ENCODE measurements at places on chromosomes 5 and 9.

GRCh38 chr5:137199966-137200365 is 299.2 kb downstream of the SPOCK1 start:
- peaks cover 7% of the 10 kb centered on the region for H3K27me3 ChIP-seq
- H3K36me3 ChIP-seq, result no peaks in the 10 kb centered on the region
- no peak overlapping the region for H3K4me3 ChIP-seq
- no peak for DNase-seq
- H3K27ac ChIP-seq, result no peak overlapping the region
- no peaks in the 10 kb centered on the region for H3K4me1 ChIP-seq

GRCh38 chr9:90105773-90106172 is 501.0 kb downstream of the GADD45G start:
- no peak for DNase-seq
- no peaks in the 10 kb centered on the region for H3K4me1 ChIP-seq
- no peaks in the 10 kb centered on the region for H3K36me3 ChIP-seq
- no peak overlapping the region for H3K4me3 ChIP-seq
- no peak overlapping the region for H3K27ac ChIP-seq
- H3K27me3 ChIP-seq, result peaks cover 13% of the 10 kb centered on the region

- DNase-seq, result peak; percentile 27
- peak overlapping the region; percentile 98 for H3K4me3 ChIP-seq
- no peaks in the 10 kb centered on the region for H3K27me3 ChIP-seq
- H3K4me1 ChIP-seq, result peaks cover 52% of the 10 kb centered on the region
- peak overlapping the region; percentile 100 for H3K27ac ChIP-seq
- H3K36me3 ChIP-seq, result peaks cover 48% of the 10 kb centered on the region
Observed at GRCh38 chr5:179699616-179700237, 960 bp downstream of the CANX start.

DNA sequence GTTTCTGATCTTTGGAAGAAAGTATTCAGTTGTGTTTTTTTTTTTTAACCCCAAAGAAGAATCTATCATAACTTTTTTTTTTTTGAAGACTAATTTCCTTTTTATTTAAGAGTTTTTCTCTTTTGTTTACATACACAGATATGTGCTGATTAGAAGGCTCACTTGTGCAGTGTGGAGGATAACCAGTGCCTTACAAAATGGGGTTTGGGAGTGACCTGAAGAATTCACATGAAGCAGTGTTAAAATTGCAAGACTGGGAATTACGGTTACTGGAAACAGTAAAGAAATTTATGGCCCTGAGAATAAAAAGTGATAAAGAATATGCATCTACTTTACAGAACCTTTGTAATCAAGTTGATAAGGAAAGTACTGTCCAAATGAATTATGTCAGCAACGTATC is 50.3 kb downstream of the FER start:
- H3K27ac ChIP-seq, result no peak overlapping the region
- H3K27me3 ChIP-seq, result no peaks in the 10 kb centered on the region
- no peak for DNase-seq
- H3K4me3 ChIP-seq, result no peak overlapping the region

DNA sequence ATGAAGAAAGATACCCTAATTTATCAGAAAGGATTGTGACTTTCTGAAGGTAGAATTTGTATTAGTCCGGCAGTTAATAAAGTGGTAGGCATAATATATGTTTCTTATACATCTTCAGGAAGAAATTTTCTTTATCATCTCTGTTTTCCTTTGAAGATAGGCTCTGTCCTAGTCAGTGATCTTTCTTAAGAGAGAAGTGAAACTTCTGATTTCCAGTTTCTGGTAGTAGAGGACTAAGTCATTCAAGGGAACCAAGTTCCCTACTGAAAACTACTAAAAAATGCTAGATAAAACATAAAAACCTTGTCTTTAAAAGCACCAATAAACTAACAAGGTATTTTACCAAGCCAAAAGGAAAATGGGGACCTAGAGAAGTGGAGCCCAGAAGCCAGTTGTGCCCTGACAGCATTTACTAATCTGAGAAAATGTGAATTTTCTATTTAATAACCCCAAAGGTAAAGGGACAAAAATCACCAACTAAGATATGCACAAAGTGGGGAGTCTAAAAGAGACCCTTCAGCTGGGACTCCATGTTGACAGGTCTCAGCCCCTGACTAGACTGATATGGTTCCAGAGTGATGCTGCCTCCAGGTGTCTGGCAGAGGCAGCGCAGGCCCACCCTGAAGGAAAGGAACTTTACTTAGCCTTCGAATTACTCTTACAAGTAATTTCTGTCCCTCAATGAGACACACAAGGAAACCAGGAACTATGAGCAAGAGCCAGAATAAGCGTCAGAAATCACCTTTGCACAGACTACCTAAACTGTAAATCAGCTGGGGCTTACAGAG is 72.7 kb downstream of the FAM78A start:
- peaks cover 49% of the 10 kb centered on the region for H3K36me3 ChIP-seq
- no peaks in the 10 kb centered on the region for H3K27me3 ChIP-seq
- no peak overlapping the region for H3K4me3 ChIP-seq
- no peak for DNase-seq
- H3K27ac ChIP-seq, result no peak overlapping the region
- peaks cover 2% of the 10 kb centered on the region for H3K4me1 ChIP-seq

DNA sequence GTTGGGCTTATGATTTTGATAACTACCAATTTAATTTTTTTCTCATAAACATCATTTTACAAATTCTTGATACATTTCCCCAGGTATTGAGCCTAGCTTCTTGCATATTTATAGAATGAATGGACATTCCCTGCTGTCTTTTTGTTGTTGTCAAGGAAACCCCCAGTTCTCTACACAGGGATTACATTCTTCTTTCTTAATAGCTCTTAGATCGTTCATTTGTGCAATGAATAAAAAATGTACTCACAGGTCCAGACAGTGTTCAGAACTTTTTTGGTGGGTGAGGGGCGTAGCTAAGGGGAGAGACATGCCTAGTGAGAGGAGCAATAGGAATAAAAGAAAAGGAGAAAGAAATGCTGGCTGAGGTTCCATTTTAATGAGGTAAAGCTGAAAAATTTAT is 58.6 kb downstream of the VCAN start:
- H3K27me3 ChIP-seq, result no peaks in the 10 kb centered on the region
- no peaks in the 10 kb centered on the region for H3K36me3 ChIP-seq
- no peak overlapping the region for H3K4me3 ChIP-seq
- DNase-seq, result no peak
- H3K27ac ChIP-seq, result no peak overlapping the region
- no peaks in the 10 kb centered on the region for H3K4me1 ChIP-seq

GRCh38 chr5:81044868-81045267 is 84.7 kb downstream of the RASGRF2 start:
- DNase-seq, result no peak
- H3K27ac ChIP-seq, result no peak overlapping the region
- H3K4me1 ChIP-seq, result no peaks in the 10 kb centered on the region
- H3K27me3 ChIP-seq, result no peaks in the 10 kb centered on the region
- no peaks in the 10 kb centered on the region for H3K36me3 ChIP-seq
- no peak overlapping the region for H3K4me3 ChIP-seq

DNA sequence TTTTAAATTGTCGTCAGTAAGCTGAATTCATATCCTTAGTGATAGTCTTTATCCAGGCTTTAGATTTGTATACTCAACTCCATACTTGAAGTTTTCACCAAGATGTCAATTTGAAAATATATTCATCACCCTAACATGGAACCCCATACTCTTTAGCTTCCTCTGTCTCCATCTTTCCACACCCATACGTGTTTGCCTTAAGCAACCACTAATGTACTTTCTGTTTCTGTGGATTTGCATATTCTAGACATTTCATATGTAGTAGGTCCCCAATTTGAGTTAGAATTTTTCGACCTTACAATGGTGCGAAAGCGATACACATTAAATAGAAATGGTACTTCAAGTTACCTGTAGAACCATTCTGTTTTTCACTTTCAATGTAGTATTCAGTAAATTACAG is 65.2 kb downstream of the NSD1 start:
- DNase-seq, result no peak
- peaks cover 4% of the 10 kb centered on the region for H3K4me1 ChIP-seq
- peaks cover 56% of the 10 kb centered on the region for H3K36me3 ChIP-seq
- H3K27ac ChIP-seq, result no peak overlapping the region

DNA sequence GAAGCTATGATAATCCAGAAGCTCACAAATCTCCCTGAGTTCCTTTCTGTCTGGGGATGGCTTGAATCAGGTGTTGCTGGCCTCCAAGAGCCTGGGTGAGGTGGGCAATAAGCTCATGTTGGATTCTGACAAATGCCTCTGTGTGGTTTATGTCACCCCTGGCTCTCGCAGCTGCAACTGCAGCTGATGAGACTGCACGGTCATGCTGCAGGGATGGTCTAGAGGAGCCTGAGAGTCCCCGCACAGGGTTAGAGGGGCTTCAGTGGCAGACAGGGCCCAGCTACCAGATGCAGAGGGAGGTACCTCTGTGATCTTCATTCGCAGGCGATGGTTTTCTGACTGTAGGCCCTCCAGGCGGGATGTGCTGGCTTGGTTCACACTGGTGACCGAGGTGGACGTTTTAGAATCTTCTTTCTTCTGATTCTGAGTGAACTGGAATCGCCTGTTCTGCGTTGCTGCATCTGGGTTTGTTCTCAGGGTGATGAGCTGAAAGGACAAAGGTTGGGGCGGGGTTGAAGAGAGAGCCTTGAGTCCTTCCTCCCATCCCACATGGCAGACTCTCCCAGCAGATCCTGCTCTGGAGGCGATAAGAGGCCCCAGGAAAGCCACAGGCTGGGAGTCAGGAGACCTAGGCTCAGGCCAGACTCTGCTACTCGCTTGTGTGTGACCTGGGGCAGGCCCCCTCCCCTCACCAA is 47.6 kb upstream of the TBC1D2 start:
- H3K36me3 ChIP-seq, result peaks cover 3% of the 10 kb centered on the region
- no peaks in the 10 kb centered on the region for H3K4me1 ChIP-seq
- no peak overlapping the region for H3K4me3 ChIP-seq
- H3K27ac ChIP-seq, result no peak overlapping the region

- no peak for DNase-seq
- no peaks in the 10 kb centered on the region for H3K27me3 ChIP-seq
- no peak overlapping the region for H3K27ac ChIP-seq
- H3K4me3 ChIP-seq, result no peak overlapping the region
Observed at GRCh38 chr9:80375477-80375876, 803.7 kb downstream of the TLE4 start.

- no peak overlapping the region for H3K4me3 ChIP-seq
- H3K36me3 ChIP-seq, result peaks cover under 1% of the 10 kb centered on the region
- DNase-seq, result no peak
- H3K4me1 ChIP-seq, result no peaks in the 10 kb centered on the region
- peak overlapping the region; percentile 28 for H3K27ac ChIP-seq
Observed at GRCh38 chr9:99244344-99245260, 22.5 kb downstream of the SEC61B start.

- peaks cover 7% of the 10 kb centered on the region for H3K27me3 ChIP-seq
- no peak overlapping the region for H3K4me3 ChIP-seq
- H3K27ac ChIP-seq, result no peak overlapping the region
- H3K4me1 ChIP-seq, result no peaks in the 10 kb centered on the region
- DNase-seq, result no peak
- H3K36me3 ChIP-seq, result no peaks in the 10 kb centered on the region
Observed at GRCh38 chr9:107043886-107044285, 180.9 kb downstream of the ZNF462 start.

- H3K4me3 ChIP-seq, result peak overlapping the region; percentile 93
- peak overlapping the region; percentile 95 for H3K27ac ChIP-seq
- H3K27me3 ChIP-seq, result no peaks in the 10 kb centered on the region
- no peak for DNase-seq
- H3K36me3 ChIP-seq, result peaks cover 14% of the 10 kb centered on the region
- peaks cover 9% of the 10 kb centered on the region for H3K4me1 ChIP-seq
Observed at GRCh38 chr5:69167493-69167855, 524 bp downstream of the CCNB1 start.

DNA sequence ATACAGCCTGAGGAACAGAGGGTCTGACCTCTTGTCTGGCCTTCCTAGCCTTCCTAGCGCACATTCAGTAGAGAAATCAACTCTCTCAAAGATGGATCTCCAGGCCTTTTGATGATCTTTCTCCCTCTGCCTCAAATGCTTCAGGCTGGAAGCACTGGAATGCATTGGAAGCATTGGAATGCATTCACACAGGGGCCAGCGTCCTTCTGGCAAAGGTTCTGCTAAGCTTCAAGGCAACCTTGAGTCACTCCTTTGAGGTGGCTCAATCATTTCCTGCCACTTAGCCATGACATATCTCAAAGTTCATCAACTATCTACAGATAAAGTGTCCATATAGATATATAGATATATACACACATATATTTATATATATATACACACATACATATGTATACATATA is 42.9 kb downstream of the OR2K2 start:
- H3K4me3 ChIP-seq, result no peak overlapping the region
- no peak for DNase-seq
- H3K27me3 ChIP-seq, result peaks cover 17% of the 10 kb centered on the region
- H3K27ac ChIP-seq, result no peak overlapping the region

- no peaks in the 10 kb centered on the region for H3K27me3 ChIP-seq
- no peak overlapping the region for H3K4me3 ChIP-seq
- DNase-seq, result no peak
- H3K36me3 ChIP-seq, result no peaks in the 10 kb centered on the region
Observed at GRCh38 chr5:107319901-107320300, 350.8 kb downstream of the EFNA5 start.

DNA sequence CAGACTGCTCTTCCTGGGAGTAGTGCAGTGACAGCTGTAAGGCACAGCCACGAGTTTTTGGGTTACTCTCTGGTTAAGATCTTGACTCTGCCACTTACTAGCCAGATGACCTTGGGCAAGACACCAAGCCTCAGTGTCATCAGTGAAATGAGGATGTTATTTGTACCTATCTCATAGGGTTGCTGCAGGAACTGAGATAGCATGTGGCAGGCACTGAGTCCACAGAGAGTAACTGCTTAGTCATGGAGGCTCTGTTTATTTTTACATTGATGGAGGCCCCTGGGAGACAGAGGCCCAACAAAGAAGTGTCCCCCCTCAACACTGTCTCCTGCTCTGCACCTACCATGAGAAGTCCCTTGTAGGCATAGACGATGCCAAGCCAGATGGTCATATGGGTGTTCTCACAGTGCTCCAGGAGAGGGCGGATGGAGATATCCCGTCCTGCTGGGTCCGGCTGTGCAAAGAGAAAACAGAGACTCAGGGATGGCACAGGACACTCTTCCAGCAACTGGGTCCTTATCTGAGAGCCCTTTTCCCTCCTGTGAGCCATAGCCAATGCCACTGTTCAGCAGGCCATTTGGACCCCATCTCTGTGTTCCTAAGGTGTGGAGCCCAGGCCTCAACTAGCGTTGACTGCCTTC is 55.4 kb upstream of the TBC1D2 start:
- H3K4me3 ChIP-seq, result no peak overlapping the region
- no peaks in the 10 kb centered on the region for H3K4me1 ChIP-seq
- peaks cover 2% of the 10 kb centered on the region for H3K36me3 ChIP-seq

DNA sequence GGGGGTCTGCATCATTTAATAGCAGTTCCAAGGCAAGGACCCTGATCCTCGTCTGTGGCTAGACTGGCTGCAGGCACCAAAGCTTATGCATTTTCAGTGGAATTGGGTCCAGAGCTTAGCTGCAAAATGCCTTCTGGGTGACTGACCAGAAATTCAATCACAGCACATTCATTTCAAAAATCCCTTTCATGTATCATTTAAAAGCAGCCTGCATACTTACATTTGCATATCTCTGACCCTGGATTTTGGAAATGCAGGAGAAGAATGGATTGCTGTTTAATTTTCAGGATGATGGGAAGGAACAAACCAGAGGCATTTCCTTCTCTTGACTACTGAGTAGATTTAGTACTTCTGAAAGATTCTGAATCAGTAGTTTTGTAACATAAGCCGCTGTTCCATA is 122.8 kb downstream of the PPP2R2B start:
- H3K36me3 ChIP-seq, result peaks cover 4% of the 10 kb centered on the region
- H3K4me3 ChIP-seq, result no peak overlapping the region
- no peak for DNase-seq
- H3K27me3 ChIP-seq, result no peaks in the 10 kb centered on the region

GRCh38 chr5:54296386-54296785 is 14.0 kb downstream of the ARL15 start:
- H3K27ac ChIP-seq, result no peak overlapping the region
- no peaks in the 10 kb centered on the region for H3K27me3 ChIP-seq
- no peaks in the 10 kb centered on the region for H3K36me3 ChIP-seq
- H3K4me3 ChIP-seq, result no peak overlapping the region
- no peak for DNase-seq

Measured in effector memory CD8-positive, alpha-beta T cell (primary cell).